CD14-positive monocyte (primary cell): ENCODE measurements at places on chromosomes 12 and 14.

DNA sequence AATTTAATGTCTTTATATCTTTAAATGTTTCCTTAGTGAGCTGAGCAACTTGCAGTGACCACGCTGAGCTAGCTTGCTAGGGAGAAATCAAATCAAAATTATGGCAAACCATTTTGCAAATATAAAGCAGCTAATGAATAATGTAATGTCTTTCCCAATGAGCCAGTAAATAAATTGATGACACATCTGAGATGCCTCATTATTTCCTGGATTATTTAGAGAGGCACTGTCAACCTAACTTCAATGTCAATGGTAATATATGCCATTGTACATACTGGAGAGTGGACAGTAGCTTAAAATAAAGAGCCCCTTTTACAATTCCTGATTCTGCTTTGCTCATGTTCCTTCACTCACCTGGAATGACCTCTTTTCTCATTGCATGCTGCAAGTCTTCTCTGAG is 182.6 kb downstream of the PHLDA1 start:
- DNase-seq, result no peak

- no peak for DNase-seq
Measured at GRCh38 chr12:2126676-2127406, 74.1 kb downstream of the CACNA1C start.

DNA sequence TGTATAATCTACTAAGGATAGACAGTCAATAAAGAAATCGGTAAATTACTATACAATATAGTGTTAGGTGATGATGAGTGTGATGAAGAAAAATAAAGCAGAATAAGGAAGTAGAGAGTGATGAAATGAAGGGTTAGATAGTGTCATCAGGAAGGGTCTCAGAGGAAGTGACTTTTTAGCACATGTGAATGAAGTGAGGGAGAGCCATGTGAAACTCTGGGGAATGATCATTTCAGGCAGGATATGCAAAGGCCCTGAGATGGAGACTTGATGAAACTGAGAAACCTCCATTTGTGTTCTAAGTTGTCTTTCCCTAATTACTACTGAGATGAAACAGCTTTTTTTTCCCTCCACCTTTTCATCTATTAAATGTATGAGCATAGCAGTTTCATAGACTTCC is 19.4 kb upstream of the GNPTAB start:
- DNase-seq, result peak; percentile 86

- peak; percentile 95 for DNase-seq
Measured at GRCh38 chr12:54306925-54307741, 6.3 kb upstream of the NFE2 start.

DNA sequence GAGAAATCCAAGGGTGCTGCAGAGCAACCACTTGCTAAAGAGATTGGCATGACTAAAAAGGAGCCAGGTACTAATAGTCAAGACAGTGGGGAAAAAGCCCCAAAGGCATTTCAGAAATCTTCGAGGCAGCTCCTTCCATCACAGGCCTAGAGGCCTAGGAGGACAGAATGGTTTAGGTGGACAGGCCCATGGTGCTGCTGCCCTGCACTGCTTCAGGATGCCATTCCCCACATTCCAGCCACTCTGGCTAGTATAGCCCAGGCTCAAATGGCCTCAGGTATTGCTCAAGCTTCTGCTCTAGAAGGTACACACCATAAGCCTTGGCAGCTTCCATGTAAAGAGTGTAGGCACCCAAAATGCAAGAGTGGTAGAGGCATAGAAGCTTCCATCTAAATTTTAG is 92.9 kb downstream of the RPAP3 start:
- no peak for DNase-seq
